Activated T-helper 2 cell treated with anti-CD3 and anti-CD28 coated beads, Interferon-gamma antibody, Interleukin-2, Interleukin-4, amounts not matched to agents 10 μg/mL and 5 μg/mL and 100 μg/mL, durations not matched to agents 14 hours and 24 hours and 36 hours (primary cell): ENCODE measurements at places on chromosomes 5 and 9. TPM values are rescaled to one million over a fixed set of nuclear protein-coding genes. Genes with fewer than 3 reads are reported as not detected.

- DNase-seq = no peak
- H3K27me3 ChIP-seq = no peaks in the 10 kb centered on the region
- no peak overlapping the region for H3K27ac ChIP-seq
- no peaks in the 10 kb centered on the region for H3K4me1 ChIP-seq
These were observed 9.7 kb downstream of the LRRC14B start for GRCh38 chr5:200985-201384.

- no peaks in the 10 kb centered on the region for H3K4me1 ChIP-seq
- no peaks in the 10 kb centered on the region for H3K27me3 ChIP-seq
- no peak overlapping the region for H3K27ac ChIP-seq
- DNase-seq = no peak
- H3K4me3 ChIP-seq = no peak overlapping the region
- H3K36me3 ChIP-seq = no peaks in the 10 kb centered on the region
These were observed 1173.7 kb upstream of the SEMA6A start for GRCh38 chr5:117748336-117748735.

- H3K4me1 ChIP-seq = peaks cover 40% of the 10 kb centered on the region
- no peak overlapping the region for H3K27ac ChIP-seq
- no peak overlapping the region for H3K4me3 ChIP-seq
- H3K27me3 ChIP-seq = no peaks in the 10 kb centered on the region
- peaks cover 15% of the 10 kb centered on the region for H3K36me3 ChIP-seq
- no peak for DNase-seq
These were observed 2.7 kb upstream of the RAPGEF6 start for GRCh38 chr5:131637694-131638093.

DNA sequence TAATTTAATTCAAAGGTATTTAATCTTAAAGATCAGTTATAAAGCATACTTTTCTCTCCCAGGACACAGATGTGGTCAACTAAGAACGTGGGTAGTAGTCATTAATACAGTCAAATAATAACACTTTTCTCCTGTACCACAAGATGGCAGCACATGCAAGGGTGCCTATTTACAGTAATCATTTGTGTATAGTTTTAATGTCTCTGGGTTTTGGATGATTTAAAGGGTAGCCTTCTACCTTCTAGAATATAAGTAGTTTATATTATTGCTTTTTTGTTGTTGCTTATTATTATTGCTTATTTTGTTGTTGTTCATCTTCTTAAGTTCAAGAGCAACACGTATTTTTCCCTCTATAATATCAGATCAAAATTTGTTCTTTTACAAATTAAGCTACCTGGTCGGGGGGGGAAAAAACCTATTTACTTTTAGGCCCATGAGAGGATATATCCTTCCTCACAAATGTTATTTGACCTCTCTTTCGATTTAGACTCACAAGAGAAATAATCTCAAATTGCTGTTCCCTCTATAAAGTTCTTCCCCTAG is 59.6 kb upstream of the SLC27A6 start:
- H3K27me3 ChIP-seq = no peaks in the 10 kb centered on the region
- no peak for DNase-seq
- no peak overlapping the region for H3K27ac ChIP-seq
- no peaks in the 10 kb centered on the region for H3K4me1 ChIP-seq
- no peaks in the 10 kb centered on the region for H3K36me3 ChIP-seq

- H3K4me1 ChIP-seq = peaks cover 29% of the 10 kb centered on the region
- no peak overlapping the region for H3K4me3 ChIP-seq
- H3K36me3 ChIP-seq = peaks cover 18% of the 10 kb centered on the region
- no peaks in the 10 kb centered on the region for H3K27me3 ChIP-seq
These were observed 21.7 kb downstream of the FAM78A start for GRCh38 chr9:131254626-131255025.

DNA sequence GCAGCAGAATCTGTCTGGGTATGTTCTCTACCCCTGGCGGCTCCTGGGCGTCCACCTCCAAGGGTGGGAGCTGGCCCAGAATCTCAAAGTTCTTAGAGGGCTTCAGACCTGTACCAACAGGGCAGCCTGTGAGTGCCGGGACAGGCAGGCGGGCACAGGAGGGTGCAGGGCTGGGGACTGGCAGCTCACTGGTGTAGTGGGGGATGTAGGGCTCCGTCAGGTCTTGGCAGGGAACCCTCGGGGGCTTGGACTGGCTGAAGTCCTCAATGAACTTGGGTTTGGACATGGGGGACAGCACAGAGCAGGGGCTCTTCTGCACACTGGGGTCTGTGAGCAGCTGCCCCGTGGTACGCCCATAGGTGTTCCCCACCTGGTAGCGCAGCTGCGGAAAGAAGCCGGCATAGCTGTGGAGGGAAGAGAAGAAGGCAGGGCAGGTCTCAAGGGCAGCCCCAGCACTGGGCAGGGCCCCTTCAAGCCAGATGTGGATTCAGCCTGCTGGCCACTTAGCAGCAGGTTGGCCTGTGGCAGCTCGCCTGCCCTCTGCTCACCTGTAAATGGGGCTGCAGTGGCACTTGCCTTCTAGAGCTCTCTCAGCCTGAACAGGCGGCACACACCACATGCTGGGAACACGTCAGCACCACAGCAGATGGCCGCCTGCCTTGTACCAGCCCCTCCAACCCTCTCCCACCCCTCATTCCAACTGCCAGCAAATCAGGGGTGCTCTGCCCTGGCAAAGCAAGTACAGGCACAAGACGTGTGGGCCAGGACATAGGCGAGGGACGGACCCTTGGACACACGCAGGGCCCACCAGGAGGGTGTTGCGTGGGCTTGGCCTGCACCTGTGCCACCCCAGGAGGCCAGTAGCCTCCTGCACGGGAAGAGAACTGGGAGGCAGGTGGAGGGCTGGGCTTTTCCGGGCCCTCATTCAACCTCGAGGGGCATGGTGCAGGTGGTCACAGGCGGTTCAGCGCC is 4.6 kb downstream of the TUBB4B start:
- H3K27me3 ChIP-seq = no peaks in the 10 kb centered on the region
- no peak for DNase-seq
- peaks cover 27% of the 10 kb centered on the region for H3K36me3 ChIP-seq

GRCh38 chr9:94586814-94587213 is 6.8 kb downstream of the FBP2 start:
- H3K4me1 ChIP-seq = peaks cover 17% of the 10 kb centered on the region
- H3K27ac ChIP-seq = no peak overlapping the region
- DNase-seq = no peak
- H3K36me3 ChIP-seq = no peaks in the 10 kb centered on the region
- no peak overlapping the region for H3K4me3 ChIP-seq

DNA sequence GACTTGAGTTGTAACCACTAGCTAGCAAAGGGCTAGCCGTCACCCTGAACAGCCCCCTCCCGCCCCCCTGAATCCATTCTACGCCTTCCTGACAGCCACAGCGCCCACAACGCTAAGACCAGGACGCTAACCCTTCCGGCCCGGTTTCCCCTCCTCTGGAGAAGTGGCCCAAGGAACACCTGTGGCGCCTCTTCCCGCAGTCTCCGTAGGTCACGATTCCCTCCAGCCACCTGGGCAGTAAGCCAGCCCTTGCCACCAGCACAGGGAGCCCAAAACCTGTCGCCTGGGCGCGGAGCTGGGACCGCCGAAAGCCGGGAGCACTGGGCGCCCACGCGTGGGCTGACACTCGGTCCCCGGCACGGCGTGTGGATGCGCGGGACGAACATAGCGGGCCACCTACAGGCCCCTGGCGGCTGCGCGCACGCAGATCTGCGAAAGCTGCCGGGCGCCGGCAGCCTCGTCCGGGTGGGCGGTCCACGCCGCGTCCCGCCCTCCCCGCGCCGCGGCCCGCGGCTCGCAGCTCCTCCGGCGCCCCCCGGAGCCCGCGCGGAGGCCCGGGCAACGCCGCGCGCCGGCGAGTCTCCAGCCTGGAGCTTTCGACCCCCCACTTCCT is 596 bp downstream of the IRF1 start:
- H3K4me3 ChIP-seq = peak overlapping the region; percentile 95
- H3K4me1 ChIP-seq = peaks cover 73% of the 10 kb centered on the region
- peak overlapping the region; percentile 81 for H3K27ac ChIP-seq
- peak; percentile 48 for DNase-seq

- no peaks in the 10 kb centered on the region for H3K4me1 ChIP-seq
- DNase-seq = no peak
- H3K4me3 ChIP-seq = no peak overlapping the region
- no peaks in the 10 kb centered on the region for H3K36me3 ChIP-seq
These were observed 235.5 kb downstream of the TMEM161B start for GRCh38 chr5:88033191-88033590.

GRCh38 chr5:181188700-181189362 is 16.2 kb downstream of the TRIM7 start:
- H3K4me1 ChIP-seq = peaks cover 19% of the 10 kb centered on the region
- peak overlapping the region; percentile 94 for H3K4me3 ChIP-seq
- peak overlapping the region; percentile 93 for H3K27ac ChIP-seq
- H3K36me3 ChIP-seq = no peaks in the 10 kb centered on the region
- DNase-seq = peak; percentile 77

DNA sequence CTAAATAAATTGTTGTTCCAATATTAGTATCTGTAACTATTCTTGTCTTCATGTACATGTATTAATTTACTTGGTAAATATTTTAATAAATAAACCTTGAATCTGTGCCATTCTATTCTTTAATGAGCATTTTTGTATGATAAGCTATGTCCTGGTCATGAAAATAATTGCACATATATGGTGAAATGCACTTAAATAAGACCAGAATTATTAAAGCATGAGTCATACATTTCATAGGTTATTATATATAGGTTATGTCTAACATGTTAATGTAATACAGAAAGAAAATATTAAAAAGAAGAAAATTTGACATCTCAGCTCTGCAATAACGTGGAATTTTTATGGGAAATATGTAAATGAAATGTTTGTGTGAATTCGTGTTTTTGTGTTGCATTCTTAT is 1168.1 kb downstream of the TAF11L14 start:
- no peak for DNase-seq
- H3K27ac ChIP-seq = no peak overlapping the region
- no peaks in the 10 kb centered on the region for H3K36me3 ChIP-seq
- H3K4me3 ChIP-seq = no peak overlapping the region
- no peaks in the 10 kb centered on the region for H3K4me1 ChIP-seq
- H3K27me3 ChIP-seq = no peaks in the 10 kb centered on the region

DNA sequence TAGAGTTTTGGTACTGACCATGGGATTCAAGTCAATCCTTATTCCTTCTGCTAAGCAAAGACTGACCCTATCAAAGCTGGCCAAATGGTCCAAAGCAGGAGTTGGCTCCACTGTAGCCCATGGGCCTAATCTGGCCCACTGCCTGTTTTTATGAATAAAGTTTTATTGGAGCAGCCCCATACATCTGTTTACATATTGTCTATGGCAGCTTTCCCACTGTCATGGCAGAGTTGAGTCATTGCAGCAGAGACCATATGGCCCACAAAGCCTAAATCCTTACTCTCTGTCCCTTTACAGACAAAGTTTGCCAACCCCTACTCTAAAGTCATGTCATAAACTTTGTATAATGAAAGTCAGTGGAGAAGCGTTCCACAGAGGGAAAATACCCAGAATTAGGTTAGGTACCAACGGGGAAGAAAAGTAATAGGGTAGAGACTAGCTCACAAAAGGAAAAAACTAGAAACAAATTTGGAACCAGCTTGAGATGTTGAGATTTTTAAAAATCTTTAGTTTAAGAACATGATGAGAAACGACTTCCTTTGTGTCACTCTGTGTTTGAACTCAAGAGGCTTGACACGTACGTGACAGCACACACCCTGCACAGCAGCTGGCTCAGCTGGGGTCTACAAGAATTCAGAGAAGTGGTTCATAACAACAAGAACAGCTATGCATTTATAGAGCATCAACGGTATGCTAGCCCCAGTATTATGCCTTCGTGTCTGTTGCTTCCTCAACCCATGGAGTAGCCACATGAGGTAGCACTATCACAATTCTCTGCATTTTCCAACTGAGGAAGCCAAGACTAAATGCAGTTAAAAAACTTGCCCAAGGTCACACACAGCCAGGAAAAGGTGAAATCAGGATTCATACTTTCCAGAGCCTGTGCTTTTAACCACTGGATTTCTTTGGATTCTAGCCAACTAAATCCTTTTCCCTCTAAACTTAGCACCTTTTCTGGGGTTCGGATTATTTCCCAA is 198.9 kb upstream of the WWC1 start:
- no peak overlapping the region for H3K4me3 ChIP-seq
- no peaks in the 10 kb centered on the region for H3K4me1 ChIP-seq
- no peak overlapping the region for H3K27ac ChIP-seq
- DNase-seq = no peak

DNA sequence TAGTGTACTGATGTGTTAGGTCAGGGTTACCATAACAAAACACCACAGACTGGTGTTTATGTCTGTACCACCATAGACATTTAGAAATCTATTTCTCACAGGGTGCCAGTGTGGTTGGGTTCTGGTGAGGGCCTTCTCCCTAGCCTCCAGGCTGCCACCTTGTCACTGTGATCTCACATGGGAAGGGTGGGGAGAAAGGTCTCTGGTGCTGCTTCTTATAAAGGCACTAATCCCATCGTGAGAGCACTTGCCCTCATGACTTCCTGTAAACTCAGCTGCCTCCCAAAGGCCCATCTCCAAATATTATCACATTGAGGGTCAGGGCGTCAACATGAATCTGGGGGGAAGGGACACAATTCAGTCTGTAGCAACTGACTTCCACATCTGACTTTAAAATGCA is 49.8 kb downstream of the PIK3R1 start:
- H3K4me1 ChIP-seq = peaks cover 75% of the 10 kb centered on the region
- H3K4me3 ChIP-seq = no peak overlapping the region
- peaks cover 4% of the 10 kb centered on the region for H3K36me3 ChIP-seq
- H3K27ac ChIP-seq = peak overlapping the region; percentile 47
- no peak for DNase-seq

- peaks cover 97% of the 10 kb centered on the region for H3K36me3 ChIP-seq
- peaks cover 21% of the 10 kb centered on the region for H3K4me1 ChIP-seq
- no peaks in the 10 kb centered on the region for H3K27me3 ChIP-seq
- DNase-seq = no peak
- H3K4me3 ChIP-seq = no peak overlapping the region
These were observed 7.0 kb downstream of the SQSTM1 start for GRCh38 chr5:179827680-179828079.

- H3K27me3 ChIP-seq = no peaks in the 10 kb centered on the region
- no peaks in the 10 kb centered on the region for H3K4me1 ChIP-seq
- no peak overlapping the region for H3K4me3 ChIP-seq
- no peak for DNase-seq
- no peak overlapping the region for H3K27ac ChIP-seq
These were observed 82.7 kb upstream of the NEURL1B start for GRCh38 chr5:172558076-172558976.

DNA sequence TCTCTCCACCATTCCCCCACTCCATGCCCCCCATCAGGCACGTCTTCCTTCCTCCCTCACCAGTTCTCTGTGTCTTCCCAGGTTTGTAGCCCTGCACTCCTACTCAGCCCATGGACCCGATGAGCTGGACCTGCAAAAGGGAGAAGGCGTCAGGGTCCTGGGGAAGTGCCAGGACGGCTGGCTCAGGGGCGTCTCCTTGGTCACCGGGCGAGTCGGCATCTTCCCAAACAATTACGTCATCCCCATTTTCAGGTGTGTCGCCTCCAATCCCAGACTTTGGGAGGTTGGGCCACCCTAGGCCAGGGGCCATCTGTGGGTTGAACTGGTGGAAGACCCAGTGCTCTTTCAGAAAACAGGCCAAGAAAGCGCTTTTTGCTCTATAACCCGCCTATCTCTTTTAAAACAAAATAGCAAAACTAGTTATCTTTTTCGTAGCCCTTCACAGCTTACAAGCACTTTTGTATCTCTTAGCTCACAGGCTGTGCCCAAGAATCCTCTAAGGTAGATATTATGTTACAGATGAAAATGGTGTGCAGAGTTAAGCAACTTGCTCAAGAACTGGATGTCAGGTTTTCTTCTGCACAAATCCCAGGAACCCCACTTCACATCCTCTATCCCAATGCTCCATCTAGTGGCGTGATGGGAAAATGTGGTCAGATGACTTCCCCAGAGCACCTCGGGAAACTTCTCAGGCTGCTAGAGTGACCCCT is 56.2 kb downstream of the PLAC8L1 start:
- H3K27ac ChIP-seq = no peak overlapping the region
- no peaks in the 10 kb centered on the region for H3K4me1 ChIP-seq
- H3K36me3 ChIP-seq = no peaks in the 10 kb centered on the region
- DNase-seq = no peak
- no peak overlapping the region for H3K4me3 ChIP-seq
- H3K27me3 ChIP-seq = peaks cover 10% of the 10 kb centered on the region

The SPINK6 gene
- total RNA-seq = not detected in 2 replicates

The GARIN3 gene
- 0.23 and 0.30 TPM in 2 replicates for total RNA-seq
